ENCODE measurements at places on chromosomes 5 and 9.
A peak's percentile ranks its signal among the peaks of the same experiment; 100 is the strongest.

DNA sequence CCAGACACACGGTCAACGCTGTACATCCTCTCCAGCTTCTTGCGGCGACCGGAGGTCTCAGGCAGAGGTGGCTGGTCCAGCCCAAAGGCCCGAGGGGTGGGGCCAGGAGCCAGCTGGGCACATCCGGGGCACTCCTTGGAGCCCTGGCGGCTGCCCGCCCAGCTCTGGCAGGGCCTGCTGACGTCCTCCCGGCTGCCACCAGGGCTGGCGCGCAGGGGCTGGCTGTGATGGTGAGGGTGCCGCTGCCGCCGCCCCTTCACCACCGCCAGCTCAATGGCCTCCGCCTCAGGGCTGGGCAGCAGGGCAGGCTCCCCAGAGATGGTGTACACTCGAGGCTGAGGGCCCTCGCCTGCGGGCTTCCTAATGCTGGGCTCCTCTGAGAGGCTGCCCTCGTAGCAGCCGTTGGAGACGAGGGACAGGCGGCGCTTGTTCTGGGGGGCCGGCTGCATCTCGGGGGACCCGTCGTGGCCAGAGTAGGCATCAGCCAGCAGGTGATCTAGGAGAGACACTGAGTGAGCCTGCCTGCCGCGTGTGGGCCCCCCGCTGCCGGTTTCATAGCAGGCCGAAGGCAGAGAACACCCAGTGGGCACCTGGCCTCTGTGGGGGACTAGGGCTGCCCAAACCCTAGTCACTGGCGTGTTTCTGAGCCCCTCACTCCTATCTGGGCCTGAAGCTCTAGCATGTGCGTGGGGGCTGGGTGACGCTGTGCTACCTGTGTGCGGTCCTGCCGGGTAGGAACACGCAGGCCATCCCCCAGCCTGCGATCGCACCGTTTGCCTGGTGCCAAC, 1.5 kb downstream of the NSMF start:
- no peak for DNase-seq

- DNase-seq: no peak
These were observed 31.8 kb downstream of the EGFLAM start for GRCh38 chr5:38290028-38290653.

DNA sequence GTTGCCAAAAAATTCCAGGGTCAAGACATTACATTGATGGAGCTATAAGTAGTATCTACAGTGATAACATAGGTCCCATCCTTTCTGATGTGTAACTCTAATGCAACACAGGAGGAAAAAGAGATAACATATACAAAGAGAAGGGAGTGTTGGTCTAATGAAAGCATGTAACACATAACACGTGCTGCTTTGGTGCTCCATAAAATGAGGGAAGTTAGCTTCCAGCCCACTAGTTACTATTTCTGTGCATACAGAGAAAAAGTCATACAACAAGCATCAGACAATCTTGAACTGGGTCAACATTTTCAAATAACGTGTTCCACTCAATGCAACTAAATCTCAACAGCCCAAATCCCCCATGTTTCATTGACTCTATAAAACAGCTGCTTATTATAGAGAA, 11.7 kb downstream of the MLLT3 start:
- DNase-seq: no peak

GRCh38 chr5:163552536-163552935, 47.1 kb downstream of the MAT2B start:
- DNase-seq: no peak

- peak; percentile 95 for DNase-seq
These were observed 134.1 kb upstream of the IFNE start for GRCh38 chr9:21616082-21616778.

GRCh38 chr9:90972057-90972456, 170.4 kb downstream of the SYK start:
- DNase-seq: no peak

GRCh38 chr9:93597142-93597706, 20.8 kb downstream of the PHF2 start:
- no peak for DNase-seq

- DNase-seq: peak; percentile 25
These were observed 3.9 kb downstream of the EXOC3 start for GRCh38 chr5:446883-447263.

- DNase-seq: no peak
These were observed 159.1 kb downstream of the FSTL4 start for GRCh38 chr5:133453084-133453780.

DNA sequence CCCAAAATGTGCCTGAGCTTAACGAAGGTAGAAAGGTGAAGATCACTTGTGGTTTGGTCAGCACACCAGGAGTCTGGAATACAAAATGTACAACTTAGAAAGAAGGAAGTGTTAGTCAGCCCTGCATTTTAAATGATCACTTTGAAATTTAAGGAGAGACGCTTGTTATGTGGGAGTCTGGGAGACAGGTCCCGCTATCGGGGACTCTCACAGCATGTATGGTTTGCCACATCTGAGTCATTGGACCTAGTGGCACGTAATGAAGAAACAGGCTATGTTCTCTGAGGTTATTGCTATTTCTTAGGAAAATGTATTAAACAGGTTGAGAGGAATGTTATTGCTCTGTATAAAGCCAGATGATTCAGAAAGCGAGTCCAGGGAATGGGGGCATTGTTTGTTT, 2362.5 kb upstream of the WWC1 start:
- no peak for DNase-seq

DNA sequence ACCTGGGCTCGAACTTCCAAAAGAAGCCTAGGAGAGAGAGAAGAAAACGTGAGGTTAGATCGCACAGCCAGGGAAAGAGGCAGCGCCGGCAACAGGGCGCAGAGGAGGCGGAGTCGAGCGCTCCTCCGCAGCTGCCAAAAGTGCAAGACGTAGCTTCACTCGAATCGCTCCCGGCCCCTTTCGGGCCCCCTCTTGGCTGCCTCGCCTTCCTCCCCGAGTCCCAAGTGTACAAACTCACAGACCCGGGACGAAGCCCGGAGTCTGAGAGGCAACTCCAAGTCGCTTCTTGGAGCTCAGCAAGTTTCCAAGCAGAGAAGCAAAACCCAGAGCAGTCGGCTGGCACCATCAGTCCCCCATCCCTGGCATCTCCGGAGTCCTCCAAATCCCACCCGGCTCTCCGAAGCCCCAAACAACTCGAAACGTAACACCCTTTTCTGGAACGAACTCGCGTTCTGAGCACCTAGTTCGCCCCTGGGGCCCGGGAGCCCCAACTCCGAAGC, 1.2 kb downstream of the MIER3 start:
- DNase-seq: peak; percentile 70

DNA sequence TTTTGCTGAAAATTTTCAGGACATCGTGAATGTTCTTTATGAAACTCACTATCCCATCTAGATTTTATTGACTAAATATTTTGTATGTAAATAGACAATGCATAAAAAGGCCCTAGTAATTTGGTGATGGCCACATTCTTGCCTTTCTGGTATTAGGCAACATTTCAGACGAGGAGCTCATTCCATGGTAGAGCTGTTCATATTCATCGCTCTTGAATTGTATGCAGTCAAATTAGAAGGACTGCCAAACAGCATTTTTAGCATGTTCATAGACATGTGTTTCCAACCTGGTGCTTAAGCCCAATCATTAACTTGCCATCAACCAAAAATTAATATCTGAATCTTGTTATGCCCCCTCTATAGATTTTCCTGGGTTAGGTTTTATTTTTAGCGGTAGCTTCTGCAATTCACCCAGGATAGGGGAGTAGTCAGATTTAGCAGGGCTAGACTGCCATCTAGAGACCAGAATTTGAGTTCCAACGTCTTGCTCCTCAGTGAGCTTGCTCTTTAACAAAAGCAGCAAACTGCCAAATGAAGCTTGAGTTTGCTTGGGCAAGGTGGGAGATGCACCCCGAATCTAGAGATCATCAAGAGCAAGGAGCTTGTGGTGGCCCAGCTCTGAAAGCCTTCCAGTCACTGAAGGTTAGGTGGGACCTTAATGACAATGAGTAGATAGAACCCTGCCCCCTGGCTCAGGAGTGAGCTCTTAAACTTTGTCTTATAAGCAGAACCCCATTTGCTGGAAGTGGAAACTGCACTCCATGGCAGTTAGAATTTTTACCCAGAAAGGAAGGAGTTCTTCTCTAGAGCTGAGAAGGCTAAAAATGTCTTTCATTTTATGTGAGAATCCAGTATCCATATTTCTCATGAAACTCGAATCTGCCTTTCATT, 456.2 kb downstream of the RASEF start:
- DNase-seq: peak; percentile 76

DNA sequence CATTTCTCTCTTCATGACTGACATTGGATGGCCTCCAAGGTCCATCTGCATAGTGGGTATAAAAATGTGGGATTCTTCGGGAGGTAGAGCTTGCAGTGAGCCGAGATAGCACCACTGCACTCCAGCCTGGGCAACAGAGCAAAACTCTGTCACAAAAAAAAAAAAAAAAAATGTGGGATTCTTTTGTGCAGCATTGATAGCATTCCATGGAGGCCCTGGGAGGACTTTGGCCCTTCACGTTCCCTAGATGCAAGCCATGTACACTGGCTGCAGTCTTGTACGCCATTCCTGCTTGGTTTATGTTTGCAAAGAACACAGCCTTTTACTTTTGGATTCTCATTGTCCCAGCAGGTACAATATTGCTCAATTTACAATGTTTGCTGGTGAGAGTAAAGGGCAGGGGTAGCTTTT, 157.8 kb downstream of the SLCO4C1 start:
- DNase-seq: no peak

DNA sequence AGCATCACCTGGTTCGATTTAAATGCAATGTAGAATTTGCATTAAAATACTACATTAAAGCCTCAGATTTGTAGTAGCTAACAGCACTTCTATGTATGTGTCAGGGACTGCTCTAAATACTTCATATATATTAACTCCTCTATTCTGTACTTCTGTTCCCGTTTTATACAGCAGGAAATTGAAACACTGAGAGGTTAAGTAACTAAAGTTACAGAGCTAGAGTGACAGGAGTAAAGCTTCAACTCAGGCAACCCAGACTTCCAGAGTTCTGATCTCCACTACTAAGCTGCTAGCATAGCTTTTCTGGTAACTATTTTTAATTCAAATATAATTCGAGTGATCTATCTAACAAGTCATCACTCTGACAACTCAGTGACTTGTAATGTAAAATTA, 619 bp upstream of the APC start:
- DNase-seq: no peak

- DNase-seq: no peak
These were observed 70.5 kb downstream of the MLLT3 start for GRCh38 chr9:20551835-20552234.

DNA sequence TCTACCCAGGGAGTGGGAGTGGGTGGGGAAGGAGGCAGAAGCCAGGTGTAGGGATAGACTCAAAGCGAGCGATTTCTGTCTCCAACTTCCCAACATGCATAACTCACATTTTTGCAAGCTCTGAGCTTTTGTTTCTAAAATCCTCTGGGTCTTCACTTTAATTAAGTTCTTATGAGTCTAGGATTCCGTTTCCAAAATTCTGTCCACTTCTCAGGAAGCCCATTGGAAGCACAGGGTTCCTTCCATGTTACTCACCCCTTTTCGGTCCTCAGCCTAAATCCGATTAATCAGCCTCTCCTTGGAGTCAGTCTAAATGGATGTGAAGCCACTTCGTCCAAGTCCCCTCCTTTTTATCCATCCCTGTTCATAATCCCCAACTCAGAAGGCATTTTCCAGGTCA, 1.4 kb downstream of the GPX3 start:
- no peak for DNase-seq

DNA sequence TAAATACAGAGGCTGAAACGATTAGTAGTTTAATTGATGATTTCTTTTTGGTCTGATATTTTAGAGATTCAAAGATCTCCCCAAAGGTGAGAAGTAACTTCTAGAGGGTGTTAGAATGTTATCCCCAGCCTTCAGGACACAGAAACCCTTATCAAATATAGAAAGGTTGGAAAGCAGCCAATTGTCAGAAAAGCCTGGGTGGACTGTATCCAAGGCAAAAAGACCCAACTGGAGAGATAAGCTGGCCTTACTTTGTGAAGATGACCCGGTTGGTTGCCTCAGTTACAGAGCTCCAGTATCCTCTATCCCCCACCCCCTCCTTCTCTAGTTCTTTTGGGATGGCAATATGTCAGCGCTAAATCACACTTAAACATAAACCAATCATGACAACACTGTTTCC, 75.7 kb downstream of the GCNT4 start:
- DNase-seq: no peak

- DNase-seq: peak; percentile 25
These were observed 824 bp downstream of the TMEM245 start for GRCh38 chr9:109118808-109119438.

DNA sequence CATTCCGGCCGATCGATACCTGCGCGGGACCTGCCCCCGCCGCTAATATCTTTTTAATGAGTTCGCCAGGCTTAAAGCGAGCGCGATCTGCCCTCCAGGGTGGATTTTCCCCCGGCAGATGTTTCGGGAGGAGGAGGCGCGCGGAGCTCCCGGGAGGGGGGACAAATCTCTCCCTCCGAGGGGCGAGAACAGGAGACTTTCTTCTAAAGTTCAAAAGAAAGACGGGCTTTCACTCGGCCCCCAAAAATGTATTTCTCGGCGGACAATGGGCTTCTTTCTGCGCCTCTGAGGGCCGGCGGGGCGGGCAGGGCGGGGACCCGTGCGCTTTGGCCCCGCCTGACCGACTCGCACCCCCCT, 4.1 kb upstream of the PRDM12 start:
- no peak for DNase-seq

GRCh38 chr5:11261241-11261640, 500.2 kb upstream of the DAP start:
- no peak for DNase-seq

DNA sequence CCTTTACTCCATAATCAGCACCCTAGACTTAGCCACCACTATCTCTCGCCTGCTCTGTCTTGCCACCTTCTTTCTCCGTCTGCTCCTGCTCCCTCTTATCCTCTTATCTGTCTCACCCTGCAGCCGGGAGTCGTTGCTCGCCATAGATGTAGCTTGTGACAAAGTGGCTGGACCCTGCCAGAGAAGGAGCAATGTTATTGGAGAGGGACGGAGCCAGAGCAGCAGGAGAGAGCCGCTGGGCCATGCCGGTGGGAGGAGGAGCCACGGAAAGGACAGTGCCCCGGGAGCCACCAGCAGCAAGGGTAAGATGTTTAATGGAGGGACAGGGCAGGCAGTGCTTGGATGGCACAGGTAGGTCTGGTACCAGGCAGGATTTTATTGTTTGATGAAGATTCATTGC, 137.3 kb downstream of the SEC61B start:
- DNase-seq: no peak

DNA sequence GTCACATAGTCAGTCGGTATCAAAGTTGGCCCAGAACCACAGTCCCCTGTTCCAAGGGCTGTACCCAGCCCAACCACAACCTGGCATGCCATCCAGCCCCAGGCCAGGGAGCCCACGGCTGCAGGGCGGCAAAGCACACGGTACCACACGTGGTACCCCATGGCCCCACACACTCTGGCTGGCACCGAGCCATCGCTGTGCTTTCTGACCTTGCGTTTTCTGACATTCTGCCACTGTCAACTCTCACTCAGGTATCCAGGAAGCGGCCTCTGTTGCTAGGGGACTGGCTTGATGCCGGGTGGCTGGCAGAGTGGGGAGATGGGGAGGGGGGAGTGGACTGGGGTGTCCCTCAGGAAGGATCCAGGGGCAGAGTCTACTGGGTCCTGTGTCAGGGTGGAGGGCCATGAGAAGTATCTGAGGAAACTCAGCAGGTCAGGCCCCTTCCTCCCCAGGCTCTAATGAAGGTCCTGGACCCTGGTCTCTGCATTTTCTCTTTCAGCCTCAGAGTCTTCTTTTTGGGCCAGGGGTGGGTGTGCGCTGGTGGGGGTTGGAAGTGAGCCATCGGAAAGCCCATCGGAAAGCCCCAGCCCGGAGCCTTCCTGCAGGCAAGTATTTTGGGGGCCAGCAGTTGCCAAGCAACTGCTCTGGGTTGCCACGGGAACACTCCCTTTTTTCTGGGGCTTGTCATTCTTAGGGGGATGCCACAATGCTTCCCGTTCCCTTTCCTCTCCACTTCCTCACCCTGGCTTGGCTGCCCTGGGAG, 21.0 kb upstream of the RALGDS start:
- DNase-seq: no peak

GRCh38 chr9:25681266-25681665, 3.0 kb upstream of the TUSC1 start:
- peak; percentile 66 for DNase-seq
